Upper lobe of right lung (tissue), 1 donor: ENCODE measurements at places on chromosomes 1 and 21.

DNA sequence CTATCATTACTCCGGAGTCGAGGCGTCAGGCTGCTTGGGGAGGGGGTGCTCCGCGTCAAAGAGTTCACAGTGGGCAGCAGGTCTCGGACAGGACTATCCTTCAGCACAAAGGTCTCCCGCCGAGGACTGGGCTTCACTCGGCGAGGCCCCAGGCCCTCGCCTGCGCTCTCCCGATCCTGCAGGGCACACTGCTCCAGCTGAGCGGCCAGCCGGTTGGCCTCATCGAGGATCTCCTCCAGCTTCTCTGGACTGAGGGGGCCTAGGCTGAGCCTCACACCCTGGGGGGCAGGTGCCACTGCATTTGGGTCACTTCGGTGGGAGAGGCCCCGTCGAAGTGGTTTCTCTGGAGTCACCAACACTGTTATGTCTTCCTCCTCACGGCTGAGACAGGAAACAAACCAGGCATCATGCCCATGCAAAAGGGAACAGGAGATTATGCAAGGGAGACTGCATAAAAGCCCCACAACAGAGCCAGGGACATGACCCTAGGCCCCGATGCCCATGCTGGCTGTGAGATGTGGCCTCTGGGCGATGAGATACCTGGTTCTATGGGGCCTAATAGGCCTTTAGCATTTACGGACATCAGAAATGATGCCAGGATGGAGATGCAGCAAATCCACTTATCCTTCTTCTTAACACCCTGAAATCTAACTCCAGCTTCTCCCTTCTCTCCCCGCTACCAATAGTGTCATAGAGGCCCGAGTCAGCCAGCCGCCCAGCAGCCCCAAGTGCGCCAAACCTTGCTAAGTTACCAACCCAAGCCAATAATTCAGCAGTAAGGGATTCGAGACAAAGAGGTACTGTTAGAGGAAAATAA, 1.1 kb downstream of the PSRC1 start:
- no peak for DNase-seq

DNA sequence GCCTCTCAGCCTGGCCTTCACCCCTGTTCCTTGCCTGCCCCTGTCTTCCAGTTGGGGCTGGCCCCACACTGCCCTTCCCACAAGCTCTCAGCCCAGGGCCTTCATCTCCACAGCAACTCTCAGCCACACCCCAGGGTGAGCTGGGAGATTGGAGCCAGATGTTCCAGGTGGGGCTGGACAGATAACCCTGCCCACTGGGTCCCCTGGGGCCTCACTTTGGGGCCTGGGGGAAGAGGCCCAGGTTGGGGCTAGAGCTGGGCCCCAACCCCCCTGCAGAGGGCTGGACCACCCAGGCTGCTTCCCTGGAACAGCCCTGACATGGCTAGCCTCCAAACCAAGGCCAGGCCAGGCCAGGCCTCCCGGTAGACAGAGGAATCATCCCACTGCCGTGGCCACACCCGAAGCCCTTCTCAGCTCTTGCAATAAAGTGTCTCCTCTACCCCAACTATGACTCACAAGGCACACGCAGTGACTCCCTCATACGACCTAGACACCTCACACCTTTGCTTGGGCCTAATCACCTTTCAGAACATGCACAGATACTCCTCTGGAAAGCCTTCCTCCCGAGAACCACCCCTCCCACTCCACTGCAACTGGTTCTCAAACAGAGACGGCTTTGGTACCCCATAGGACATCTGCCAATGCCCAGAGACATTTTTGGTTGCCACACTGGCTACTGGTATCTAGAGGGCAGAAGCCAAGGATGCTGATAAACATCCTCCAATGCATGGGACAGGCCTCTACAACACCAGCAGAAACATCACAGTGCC, 22.2 kb downstream of the SLC2A1 start:
- DNase-seq: peak; percentile 47

DNA sequence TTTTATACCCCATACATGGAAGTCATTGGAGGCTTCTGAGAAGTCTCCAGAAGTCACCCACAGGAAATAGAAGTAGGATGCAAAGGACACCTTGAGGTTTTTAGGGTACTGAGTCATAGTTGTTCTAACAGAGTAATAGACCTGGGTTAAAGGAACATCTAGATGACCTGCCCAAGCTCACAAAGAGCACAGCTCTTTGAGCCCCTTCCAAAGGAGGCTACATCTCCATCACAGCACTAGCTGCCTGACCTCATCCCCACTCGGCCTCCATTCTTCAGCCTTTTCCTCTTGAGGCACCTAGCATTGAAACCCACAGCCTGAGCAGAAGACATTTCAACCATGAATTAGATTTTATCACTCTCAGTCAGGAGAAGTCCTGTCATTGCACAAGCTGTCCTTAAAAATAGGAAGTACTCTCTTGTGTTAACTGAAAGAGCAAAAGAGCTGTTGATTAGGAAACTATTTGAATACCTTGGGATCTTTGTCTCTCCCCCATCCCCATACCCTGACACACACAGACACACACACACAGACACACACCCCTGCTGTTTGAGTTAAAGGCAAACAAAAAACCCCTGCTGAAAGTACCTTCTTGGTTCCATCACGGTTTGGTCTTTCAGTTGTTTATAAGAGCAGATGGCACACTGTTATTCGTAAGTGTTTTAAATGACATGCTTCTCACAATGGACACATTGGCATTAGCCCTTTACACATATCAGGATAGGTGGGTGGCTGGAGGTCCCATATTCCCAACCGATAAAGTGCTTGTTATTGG, 22.2 kb downstream of the MKNK1 start:
- no peak for DNase-seq

GRCh38 chr1:201883786-201884185, 4.9 kb upstream of the SHISA4 start:
- DNase-seq: no peak
